ENCODE measurements at places on chromosomes 2 and 18.

- peak; percentile 59 for DNase-seq
These were observed 7.0 kb downstream of the CTIF start for GRCh38 chr18:48545757-48546321.

- DNase-seq, result no peak
These were observed 141.6 kb downstream of the ZNF236 start for GRCh38 chr18:76963936-76964335.

- DNase-seq, result no peak
These were observed 349.6 kb downstream of the ARL6IP6 start for GRCh38 chr2:153068052-153068451.

GRCh38 chr2:188443207-188443606, 151.5 kb downstream of the GULP1 start:
- peak; percentile 83 for DNase-seq

GRCh38 chr2:157441072-157441454, 2.8 kb downstream of the CYTIP start:
- DNase-seq, result no peak

GRCh38 chr18:79519751-79520477, 124.2 kb downstream of the NFATC1 start:
- DNase-seq, result no peak

DNA sequence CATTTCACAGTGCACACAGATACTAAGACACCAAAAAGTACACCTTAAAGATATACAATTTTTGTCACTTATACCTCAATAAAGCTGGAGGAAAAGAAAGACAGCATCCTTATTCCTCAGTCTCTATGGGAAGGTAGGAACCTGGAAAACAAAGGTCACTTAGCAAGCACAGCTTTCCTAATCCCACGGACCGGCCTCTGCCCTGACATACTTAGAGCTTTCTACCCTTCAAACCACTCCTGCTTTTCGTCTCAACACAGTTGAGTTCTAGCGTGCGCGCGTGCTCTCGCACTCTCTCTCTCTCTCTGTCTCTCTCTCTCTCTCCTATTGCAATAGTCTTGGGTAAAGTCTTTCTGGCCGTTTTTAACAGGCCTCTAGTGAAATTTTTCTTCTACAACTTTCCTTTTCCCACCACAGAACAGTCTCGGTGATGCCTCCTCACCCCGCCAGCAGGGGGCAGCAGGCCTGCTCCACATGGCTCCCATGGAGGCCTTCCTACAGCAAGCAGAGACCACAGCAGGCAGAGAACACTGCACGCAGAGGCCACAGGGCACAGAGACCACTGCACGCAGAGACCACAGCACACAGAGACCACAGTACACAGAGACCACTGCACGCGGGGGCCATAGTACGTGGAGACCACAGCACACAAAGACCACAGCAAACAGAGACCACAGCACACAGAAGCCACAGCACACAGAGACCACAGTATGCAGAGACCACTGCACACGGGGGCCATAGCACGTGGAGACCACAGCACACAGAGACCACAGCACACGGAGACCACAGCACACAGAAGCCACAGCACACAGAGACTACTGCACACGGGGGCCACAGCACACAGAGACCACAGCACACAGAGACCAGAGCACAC, 106.9 kb downstream of the FBXO15 start:
- peak; percentile 17 for DNase-seq

GRCh38 chr2:86445436-86445835, 4.3 kb downstream of the KDM3A start:
- DNase-seq, result no peak

DNA sequence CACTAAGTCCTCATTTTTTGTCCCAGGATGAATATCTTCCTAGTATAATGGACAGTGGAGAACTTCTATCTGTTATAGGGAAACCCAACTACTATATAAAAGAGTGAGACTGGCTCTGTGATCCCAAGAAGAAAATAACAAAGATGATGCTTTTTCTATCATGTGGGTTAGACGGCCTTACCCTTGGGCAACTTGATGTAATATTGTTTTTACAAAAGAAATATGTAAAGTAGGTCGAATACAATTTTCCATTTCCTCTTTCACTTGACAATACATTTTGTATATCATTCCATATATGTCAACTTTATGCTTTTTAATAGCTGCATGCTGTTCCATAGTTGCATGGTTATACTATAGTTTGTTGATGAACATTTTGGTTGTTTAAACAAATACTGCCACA, 87.5 kb upstream of the SESTD1 start:
- no peak for DNase-seq

DNA sequence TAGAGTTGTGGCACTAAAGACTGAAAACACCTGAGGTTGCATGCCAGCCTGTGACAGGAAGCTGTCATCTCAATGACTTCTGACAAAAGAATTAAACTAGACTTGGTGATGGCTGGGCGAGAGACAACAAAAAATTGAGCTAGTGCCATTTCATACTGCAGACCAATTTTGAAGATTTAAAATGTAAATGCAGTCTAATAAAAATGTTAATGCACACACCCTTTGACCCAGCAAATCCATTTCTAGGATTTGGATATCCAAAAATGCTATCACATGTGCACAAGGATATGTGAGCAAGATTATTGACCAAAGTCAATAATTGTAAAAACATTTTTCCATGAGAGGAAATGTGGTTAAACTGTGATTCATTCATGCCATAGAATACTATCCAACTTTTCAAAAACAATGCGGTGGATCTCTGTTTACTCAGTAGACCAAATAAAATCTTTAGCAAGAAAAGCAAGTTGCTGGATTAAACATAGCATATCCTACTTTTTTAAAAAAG, 5.6 kb downstream of the FBXO36 start:
- no peak for DNase-seq

DNA sequence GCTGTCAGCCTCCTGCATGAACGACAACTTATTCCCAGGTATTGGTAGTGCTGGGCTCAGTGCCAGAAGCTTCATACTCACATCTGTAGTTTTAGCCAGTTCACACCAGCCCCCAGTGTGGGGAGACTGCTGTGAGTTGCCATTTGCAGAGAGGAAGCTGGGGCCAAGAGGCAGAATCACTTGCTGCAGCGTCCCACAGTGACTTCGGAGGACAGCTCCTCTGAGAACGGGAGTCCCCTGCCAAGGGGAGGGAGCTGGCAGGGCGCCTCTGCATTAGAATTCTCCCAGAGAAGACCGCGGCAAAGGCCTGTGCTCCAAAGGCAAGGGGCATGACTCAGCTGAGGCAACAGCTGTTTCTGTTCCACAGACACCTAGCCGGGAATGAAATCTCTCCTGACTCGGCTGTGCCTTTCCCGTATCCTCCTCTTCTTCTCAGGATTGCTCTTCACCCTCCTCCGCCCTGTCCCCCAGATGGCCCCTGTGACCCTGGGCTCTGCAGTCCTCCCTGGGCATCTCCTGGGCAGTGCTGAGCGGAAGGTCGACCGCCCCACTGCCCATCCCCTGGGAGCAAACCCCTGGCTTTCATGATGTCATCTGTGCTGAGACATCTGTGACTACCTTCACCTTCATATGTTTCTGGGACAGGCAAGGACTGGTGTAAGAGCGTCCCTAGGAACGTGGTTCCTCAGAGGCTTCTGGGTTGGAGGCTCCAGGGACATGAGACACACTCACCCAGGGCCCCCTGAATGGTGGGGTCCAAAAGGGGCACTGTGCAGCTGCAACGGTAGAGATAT, 18.0 kb downstream of the MAL start:
- DNase-seq, result peak; percentile 45

- DNase-seq, result peak; percentile 95
These were observed 717.2 kb downstream of the RNF144A start for GRCh38 chr2:7634409-7634808.

GRCh38 chr18:9561759-9562158, 52.6 kb downstream of the PPP4R1 start:
- DNase-seq, result no peak

DNA sequence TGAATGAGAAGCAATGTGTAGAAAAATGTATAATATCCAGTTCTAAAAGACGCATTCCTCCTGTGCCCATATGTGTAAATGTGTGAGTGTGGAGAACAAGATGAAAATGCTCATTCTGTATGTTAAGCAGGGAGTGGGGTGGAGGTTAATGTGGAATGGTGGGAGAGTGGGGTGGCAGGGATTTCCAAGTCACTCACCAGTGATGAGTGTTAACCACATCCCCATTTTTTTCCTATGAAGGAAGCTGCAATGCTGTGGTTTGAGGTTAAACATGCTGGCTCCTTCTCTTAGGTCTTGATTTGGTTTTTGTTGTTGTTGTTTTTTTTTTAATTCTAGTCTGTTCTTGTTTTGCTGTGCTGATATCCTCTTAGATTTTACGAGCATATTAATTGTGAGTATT, 169.4 kb downstream of the NEDD4L start:
- DNase-seq, result no peak

GRCh38 chr18:64929036-64929435, 780.1 kb upstream of the LINC00305 start:
- no peak for DNase-seq

DNA sequence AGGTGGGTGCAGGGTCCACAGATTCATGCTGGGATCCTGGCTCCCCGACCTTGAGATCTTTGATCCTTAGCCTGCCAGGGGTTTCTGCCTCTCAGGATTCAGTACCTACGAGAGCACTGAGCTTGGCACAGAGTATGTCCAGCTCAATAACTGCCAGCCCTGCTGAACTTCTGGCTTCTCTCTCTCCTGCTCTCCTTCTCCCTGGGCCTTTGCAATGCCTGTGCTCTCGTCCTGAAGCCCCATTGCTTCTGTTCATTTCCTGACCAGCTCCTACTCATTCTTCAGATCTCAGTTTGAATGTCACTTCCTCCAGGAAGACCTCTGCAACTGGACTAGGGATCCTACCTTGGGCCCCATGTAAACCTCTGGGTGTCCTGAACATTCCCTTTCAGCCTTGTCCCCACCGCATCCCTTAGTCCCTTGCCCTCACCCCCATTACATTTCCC, 113.8 kb upstream of the HAAO start:
- DNase-seq, result no peak

DNA sequence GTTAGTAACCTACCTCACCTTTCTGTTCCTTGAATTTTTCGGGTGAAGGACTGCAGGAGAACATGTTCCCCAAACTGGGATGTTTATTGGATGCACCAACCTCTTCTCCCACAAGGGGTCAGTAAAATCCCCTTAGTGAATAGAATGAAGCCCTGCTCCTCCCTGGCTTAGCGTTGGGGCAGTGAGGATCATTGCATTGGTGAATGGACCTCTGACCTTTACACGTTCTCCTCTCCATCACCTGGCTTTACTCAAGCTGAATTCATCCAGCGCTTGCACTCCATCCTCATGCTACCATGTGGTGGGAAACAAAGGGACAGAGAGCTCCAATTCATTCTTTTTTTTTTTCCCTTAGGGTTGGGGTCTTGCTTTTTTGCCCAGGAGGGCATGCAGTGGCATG, 157.2 kb downstream of the MIB1 start:
- peak; percentile 34 for DNase-seq

DNA sequence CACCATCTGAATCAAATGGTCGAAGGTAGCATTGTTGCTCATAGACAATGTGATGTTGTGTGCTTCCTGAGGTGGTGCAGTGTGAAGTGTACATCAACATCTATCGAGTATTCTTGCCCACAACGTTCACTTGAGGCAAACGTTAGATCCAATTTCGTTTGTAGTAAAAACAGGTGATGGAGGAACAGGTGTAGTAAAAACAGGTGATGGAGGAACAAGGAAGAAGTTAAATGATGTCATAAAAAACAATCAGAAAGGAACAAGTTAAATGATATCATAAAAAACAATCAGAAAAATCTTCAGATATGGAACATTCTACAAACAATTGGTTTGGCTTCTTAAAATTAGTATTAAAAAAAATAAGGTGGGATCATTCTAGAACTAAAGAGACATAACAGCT, 11.3 kb downstream of the WDR7 start:
- no peak for DNase-seq

DNA sequence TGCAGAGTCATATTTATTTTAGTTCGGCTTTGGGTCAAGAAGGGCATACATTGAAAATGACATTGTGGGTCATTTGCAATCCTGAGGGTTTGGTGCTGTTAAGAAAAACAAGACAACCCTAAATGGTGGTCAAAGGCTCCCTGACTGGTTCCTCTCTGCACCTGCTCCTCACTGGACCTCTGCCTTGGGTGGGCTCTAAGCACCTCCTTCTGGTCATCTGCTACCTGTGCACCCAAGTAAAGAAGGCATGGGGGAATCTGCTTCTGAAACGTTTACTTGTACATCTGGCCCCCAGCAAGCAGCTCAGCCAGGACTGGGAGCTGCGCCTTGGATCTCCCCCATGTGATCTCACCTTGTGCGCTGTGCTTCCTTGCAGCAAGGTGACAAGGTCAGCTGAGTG, 55.2 kb upstream of the MAL start:
- DNase-seq, result no peak

DNA sequence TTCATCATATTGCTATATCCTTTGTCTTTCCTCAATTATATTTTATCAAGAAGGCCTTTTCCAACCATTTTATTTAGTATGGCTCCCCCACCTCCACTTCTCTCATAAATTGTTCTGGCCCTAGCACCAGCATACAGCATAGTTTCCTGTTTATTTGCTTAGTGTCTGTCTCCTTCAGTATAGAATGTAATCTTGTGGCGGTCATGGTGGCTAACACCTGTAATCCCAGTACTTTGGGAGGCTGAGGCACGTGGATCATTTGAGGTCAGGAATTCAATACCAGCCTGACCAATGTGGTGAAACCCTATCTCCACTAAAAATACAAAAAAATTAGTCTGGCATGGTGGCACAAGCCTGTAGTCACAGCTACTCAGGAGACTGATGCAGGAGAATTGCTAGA, 39.6 kb upstream of the CLASP1 start:
- no peak for DNase-seq

DNA sequence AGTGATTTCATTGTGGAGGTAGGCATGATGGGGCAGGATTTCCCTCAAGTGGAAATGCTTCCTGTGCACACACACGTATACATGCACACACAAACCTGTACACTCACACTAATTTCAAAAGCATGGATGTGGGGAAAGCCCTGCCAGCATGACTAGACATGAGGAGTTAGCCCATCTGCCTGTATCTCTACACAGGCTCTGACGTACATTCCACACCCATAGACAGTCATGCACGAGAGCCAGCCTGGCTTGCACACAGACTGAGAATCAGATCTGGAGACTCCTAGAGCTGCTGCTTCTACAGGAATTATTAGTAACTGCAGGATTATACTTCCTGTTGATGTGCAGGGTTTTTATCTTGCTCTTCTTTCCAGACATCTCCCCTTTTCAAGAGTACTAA, 27.3 kb upstream of the NFU1 start:
- DNase-seq, result no peak

DNA sequence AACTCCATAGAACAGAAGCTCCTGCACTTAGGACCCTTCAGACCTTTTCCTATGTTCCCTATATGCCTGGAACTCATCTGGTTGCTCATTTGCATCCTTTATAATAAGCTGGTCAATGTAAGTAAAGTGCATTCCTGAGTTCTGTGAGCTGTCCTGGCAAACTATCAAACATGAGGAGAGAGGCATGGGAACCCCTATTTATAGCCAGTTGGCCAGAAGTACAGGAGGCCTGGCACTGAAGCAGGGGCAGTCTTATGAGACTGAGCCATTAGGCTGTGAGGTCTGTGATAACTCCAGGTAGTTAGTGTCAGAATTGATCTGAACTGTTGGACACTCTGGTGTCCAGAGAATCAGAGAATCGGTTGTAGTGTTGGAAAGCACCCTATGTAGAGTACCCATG, 88.4 kb downstream of the EHD3 start:
- no peak for DNase-seq
